ENCODE measurements at places on chromosomes 3 and 15. TPM values are rescaled to one million over a fixed set of nuclear protein-coding genes. Genes with fewer than 3 reads are reported as not detected.

The GRIP2 gene
- total RNA-seq: 19.4 TPM

DNA sequence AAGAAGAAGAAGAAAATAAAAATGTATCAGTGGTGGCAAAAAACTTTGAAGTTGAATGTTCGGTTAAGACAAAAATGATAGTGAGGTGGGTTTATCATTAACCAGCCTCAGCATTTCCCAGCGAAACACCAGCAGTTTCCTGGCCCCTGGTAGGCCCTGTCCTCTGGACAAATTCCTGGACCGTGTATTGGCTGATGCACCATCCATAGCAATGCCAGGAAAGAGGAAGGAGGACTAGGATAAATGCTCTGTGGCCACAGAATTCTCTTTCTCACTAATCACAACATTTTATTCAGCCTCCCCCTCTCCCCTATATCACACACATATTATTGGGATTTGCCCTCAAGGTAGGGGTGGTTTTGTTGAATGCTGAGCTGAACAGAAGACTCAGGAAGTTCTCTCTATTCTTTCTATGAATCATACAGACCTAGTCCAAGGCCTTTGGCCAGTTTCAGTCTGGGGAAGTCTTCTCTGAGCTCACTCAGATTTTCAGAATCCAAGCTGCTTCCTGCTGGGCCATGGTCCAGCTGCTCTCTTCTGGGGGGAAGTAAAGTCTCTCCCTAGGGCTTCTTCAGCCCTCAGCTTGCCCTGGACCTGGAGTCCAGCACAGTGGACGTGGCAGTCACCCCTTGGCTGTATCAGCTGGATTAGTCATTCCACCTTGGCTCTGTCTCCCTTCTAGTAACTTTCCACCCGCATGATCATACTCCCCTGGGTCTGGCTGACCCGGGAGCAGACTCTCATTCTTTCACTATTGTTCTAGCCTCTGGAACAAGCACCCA lies 27.6 kb downstream of the SLC28A1 start:
- peaks cover 23% of the 10 kb centered on the region for H3K4me1 ChIP-seq
- peak; percentile 91 for DNase-seq
- no peaks in the 10 kb centered on the region for H3K27me3 ChIP-seq
- no peak overlapping the region for H3K4me3 ChIP-seq
- H3K27ac ChIP-seq: peak overlapping the region; percentile 81
- no peaks in the 10 kb centered on the region for H3K36me3 ChIP-seq

GRCh38 chr3:9552252-9552999 lies 1.2 kb downstream of the LHFPL4 start:
- no peaks in the 10 kb centered on the region for H3K36me3 ChIP-seq
- no peak overlapping the region for H3K4me3 ChIP-seq
- no peaks in the 10 kb centered on the region for H3K4me1 ChIP-seq
- peak; percentile 61 for DNase-seq
- H3K27me3 ChIP-seq: no peaks in the 10 kb centered on the region

DNA sequence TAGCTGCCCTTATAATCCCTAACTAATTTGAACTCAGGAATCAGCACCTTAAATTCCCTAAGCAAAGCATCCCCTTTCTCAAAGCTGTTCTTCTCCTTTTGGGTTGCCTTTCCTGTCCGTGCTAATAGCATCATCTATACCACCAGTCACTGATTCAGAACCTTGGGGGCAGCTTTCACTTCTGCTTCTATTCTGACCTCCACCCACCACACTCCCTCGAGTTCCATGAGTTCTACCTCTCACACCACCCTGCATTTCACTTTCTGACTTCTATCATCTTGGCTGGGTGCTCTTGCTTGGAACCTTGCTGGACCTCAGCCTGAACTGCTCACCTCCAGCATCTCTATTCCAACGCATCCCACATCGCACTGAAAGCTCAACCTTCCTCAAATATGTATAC lies 55.4 kb upstream of the KCNMB2 start:
- H3K27me3 ChIP-seq: no peaks in the 10 kb centered on the region
- no peak overlapping the region for H3K27ac ChIP-seq
- no peak overlapping the region for H3K4me3 ChIP-seq
- H3K4me1 ChIP-seq: no peaks in the 10 kb centered on the region
- no peaks in the 10 kb centered on the region for H3K36me3 ChIP-seq

The LRTM1 gene
- not detected for total RNA-seq

- no peaks in the 10 kb centered on the region for H3K36me3 ChIP-seq
- H3K27ac ChIP-seq: no peak overlapping the region
- H3K27me3 ChIP-seq: no peaks in the 10 kb centered on the region
- no peaks in the 10 kb centered on the region for H3K4me1 ChIP-seq
These were observed 80.9 kb upstream of the TOPAZ1 start for GRCh38 chr3:44160818-44161217.

DNA sequence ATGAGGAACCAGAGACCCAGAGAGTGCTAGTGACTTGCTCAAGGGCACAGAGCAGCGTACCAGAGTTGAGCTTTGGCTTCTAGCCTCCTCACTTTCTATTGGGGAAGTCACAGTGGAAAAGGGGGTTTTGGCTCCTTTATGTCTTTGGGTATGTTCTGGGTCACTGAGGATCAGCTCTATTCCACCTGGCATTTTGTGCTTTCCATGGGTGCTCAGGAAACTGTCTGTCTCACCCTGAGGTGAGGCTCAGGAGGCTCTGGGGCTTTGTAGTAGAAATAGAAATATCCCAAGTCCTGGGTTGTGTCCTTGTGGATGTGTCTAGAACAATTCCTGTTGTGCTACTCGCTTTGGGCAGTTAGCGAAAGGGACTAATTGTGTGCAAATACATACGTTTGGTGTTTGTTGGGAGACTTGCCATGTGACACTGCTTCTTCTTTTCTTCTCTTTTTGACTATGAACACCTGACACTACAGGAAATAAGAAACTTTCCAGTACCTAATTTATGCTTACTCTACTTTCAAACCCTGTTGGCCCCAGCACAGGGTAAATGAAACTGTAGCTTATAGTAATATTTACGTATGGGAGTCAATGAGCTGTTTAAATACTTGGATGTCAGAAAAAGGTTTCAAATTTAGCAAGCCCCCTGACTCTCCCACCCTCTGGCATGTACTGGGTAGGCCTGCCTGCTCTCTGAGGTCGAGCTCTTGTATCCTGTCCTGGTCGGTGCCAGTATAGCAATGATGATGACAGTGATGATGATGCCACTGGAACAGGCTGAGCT lies 35.6 kb downstream of the SMAD3 start:
- H3K27me3 ChIP-seq: no peaks in the 10 kb centered on the region
- H3K4me1 ChIP-seq: peaks cover 25% of the 10 kb centered on the region
- DNase-seq: no peak

DNA sequence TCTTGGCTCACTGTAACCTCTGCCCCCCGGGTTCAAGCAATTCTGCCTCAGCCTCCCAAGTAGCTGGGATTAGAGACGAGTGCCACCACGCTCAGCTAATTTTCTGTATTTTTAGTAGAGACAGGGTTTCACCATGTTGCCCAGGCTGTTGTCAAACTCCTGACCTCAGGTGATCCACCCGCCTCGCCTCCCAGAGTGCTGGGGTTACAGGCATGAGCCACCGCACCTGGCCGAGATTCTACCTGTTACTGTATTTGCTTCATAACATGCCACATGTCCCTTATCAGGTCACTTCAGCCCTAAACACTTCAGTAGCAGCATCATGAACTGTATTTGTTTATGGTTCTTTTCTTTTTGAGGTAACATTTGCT lies 7.5 kb upstream of the LCTL start:
- H3K4me3 ChIP-seq: no peak overlapping the region
- no peaks in the 10 kb centered on the region for H3K36me3 ChIP-seq
- H3K27me3 ChIP-seq: no peaks in the 10 kb centered on the region
- H3K27ac ChIP-seq: no peak overlapping the region

DNA sequence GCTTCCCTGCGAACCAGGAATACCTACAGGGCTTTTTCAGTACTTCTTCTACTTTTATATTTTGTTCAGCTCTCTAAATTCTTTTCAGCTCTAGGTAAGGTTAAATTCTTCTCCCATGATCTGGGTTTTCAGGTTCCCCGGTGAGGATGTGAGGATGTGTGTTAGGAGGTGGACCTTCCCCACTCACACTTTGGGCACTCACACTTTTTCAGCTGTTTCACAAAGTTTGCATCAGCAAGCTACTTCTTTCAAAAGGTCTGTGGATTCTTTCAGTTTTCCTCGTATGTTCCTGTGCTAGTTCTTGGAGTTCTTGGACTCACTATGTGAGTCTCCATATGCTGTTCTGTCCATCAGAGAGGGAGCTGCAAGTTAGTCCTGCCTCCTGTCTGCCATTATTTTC lies 13.9 kb upstream of the OR5K2 start:
- no peaks in the 10 kb centered on the region for H3K4me1 ChIP-seq
- no peaks in the 10 kb centered on the region for H3K36me3 ChIP-seq
- H3K27me3 ChIP-seq: no peaks in the 10 kb centered on the region
- no peak for DNase-seq

The ACP3 gene
- 3.6 TPM for total RNA-seq

The PP2D1 gene
- total RNA-seq: not detected

GRCh38 chr3:59607656-59608055 lies 557.8 kb upstream of the CFAP20DC start:
- no peak overlapping the region for H3K27ac ChIP-seq
- no peak overlapping the region for H3K4me3 ChIP-seq
- no peaks in the 10 kb centered on the region for H3K4me1 ChIP-seq
- no peaks in the 10 kb centered on the region for H3K27me3 ChIP-seq
- no peaks in the 10 kb centered on the region for H3K36me3 ChIP-seq
- DNase-seq: no peak

GRCh38 chr15:63800241-63800640 lies 33.5 kb downstream of the HERC1 start:
- DNase-seq: no peak
- H3K36me3 ChIP-seq: no peaks in the 10 kb centered on the region
- peaks cover 6% of the 10 kb centered on the region for H3K4me1 ChIP-seq
- H3K4me3 ChIP-seq: no peak overlapping the region

GRCh38 chr3:72907731-72908620 lies 20.1 kb downstream of the GXYLT2 start:
- no peak overlapping the region for H3K27ac ChIP-seq
- peaks cover 13% of the 10 kb centered on the region for H3K4me1 ChIP-seq
- no peak overlapping the region for H3K4me3 ChIP-seq
- DNase-seq: no peak
- H3K27me3 ChIP-seq: no peaks in the 10 kb centered on the region

GRCh38 chr3:141405591-141405990 lies 37.3 kb downstream of the ZBTB38 start:
- no peak overlapping the region for H3K4me3 ChIP-seq
- H3K27me3 ChIP-seq: no peaks in the 10 kb centered on the region
- no peak for DNase-seq

GRCh38 chr3:145754605-145755289 lies 406.2 kb downstream of the PLOD2 start:
- H3K36me3 ChIP-seq: no peaks in the 10 kb centered on the region
- no peak overlapping the region for H3K27ac ChIP-seq
- no peak overlapping the region for H3K4me3 ChIP-seq
- H3K27me3 ChIP-seq: no peaks in the 10 kb centered on the region
- no peak for DNase-seq

GRCh38 chr3:156751461-156752025 lies 74.6 kb upstream of the LEKR1 start:
- H3K27me3 ChIP-seq: no peaks in the 10 kb centered on the region
- no peak overlapping the region for H3K27ac ChIP-seq
- H3K4me3 ChIP-seq: no peak overlapping the region
- H3K36me3 ChIP-seq: no peaks in the 10 kb centered on the region
- no peaks in the 10 kb centered on the region for H3K4me1 ChIP-seq

The NKIRAS1 gene
- total RNA-seq: 10.2 TPM
